ENCODE measurements at places on chromosomes 11 and 22.
A peak's percentile ranks its signal among the peaks of the same experiment; 100 is the strongest.

GRCh38 chr22:27876684-27877083 lies 42.4 kb downstream of the PITPNB start:
- DNase-seq: peak; percentile 45

DNA sequence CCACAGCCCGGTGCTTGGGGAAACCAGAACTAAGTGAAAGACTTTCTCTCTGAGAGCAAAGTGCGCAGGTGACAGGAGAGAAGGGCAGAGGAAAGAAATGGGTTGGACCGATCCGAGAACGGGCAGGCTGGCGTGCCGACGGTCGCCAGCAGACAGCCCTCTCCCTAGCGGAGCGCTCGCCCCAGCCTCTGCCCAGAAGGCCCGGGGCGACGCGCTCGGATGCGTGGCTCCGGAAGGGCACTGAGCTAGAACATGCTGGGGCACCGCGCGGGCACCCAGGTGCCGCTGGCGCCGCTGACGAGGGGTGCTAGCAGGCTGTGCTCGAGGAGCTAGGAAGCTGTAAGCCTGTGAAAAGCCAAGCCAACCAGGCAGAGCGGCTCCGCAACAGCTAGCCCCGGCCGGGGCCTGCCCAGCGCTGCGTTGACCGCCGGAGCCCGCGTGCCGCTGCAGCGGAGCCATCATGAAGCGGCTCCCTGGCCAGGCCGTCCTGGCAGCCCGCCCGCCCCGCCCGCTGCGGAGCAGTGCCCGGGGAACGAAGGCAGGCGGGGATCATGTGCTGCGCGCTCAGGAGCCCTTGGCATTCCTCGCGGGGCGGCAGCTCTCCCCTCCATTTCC lies 22.1 kb upstream of the RRAS2 start:
- peak; percentile 88 for DNase-seq

GRCh38 chr11:72939031-72939430 lies 124.8 kb downstream of the ATG16L2 start:
- no peak for DNase-seq

- no peak for DNase-seq
Measured at GRCh38 chr11:124297921-124298320, 15.8 kb downstream of the OR8D1 start.

GRCh38 chr11:119691020-119691666 lies 37.9 kb downstream of the NECTIN1 start:
- no peak for DNase-seq

DNA sequence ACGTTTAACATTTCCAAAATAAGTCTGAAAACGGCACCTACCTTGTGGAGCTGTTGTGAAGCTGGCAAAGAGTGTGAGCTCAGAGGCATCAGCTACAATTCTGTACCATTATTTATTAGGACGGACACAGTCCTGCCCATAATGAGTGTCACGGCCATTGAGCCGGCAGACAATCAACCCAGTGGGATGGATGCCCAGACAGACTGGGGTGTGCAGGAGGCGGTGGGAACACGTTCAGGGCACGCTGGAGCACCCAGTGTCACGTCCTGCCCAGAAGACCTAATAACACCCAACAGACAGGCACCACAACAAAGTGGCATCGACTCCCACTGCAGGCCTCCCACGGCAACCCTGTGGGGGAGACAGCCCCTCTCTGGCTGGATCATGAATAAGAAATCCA lies 34.5 kb downstream of the TPST2 start:
- no peak for DNase-seq

DNA sequence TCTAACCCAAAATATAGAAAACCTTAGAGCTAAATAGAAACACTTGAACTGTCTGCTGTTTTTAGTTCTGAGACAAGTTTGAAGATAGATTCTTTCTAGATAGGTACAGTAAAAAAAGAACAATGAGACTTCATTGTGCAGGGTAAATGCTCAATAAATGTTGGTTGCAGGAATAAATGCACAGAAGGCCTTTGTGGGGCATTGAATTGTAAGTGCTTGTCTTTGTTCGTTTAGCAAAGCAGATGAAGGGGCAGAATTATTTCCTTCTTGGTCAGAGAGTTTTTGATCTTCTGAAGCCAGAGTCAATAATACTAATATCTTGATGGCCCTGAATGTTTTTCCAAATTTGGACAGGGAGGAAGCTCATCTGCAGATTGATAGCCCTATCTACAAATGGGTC lies 340.4 kb downstream of the OPCML start:
- no peak for DNase-seq

- peak; percentile 29 for DNase-seq
Measured at GRCh38 chr11:2511421-2512369, 66.9 kb downstream of the KCNQ1 start.

- no peak for DNase-seq
Measured at GRCh38 chr11:27916541-27917100, 191.3 kb downstream of the KIF18A start.

DNA sequence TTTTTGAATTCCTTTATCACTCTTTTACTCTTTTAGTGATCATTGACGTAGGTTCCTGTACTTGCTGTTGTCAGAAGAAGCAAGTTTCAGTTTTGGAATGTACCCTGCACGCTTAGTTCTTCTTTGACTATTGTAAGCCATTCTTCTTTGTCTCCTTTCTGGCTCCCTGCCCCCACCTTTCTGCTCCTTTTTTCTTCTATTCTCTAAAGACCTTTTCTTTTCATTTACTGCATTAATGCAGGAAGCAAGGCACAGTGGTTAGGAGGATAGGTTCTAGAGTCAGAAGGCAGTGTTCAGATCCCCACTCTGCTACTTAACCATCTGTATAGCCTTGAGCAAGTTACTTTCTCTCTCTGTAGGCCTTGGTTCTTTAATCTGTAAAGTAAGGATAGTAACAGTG lies 33.7 kb upstream of the RAG2 start:
- no peak for DNase-seq

GRCh38 chr11:97451441-97451840 lies 1061.6 kb downstream of the JRKL start:
- DNase-seq: no peak

DNA sequence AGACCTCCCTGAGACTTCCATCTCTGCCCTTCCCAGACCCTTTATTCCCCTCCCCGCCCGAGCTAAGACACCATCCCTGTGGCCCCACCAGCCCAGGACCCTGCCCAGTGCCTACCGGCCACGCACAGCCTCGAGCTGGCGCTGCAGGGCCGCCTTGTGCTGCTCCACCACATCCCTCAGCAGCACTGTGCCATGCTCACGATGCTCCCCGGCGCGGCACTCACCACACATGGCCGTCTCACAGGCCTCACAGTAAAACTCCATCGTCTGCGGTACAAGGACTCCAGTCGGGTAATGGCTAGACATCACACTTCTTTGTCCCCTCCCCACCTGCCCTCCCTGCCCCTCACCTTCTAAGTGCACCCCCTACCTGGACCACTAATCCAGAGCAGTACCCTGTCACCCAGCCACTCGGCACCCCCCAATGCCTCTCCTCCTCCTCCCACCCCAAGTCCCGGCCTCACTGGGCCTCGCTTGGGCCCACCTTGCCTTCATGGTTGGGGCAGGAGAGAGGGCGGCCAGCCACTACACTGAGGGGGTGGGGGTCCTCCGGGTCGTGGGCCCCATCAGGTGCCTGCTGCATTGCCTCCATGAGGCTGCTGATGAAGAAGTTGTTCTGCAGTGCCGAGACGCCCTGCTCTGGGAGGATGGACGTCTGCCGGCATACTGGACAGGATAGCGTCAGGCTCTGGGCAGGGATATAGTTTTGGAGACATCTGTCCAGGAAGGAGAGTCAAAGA lies 16.0 kb downstream of the TRIM3 start:
- DNase-seq: no peak

- no peak for DNase-seq
Measured at GRCh38 chr11:45267052-45267451, 19.1 kb downstream of the SYT13 start.

GRCh38 chr11:12941671-12942070 lies 67.4 kb upstream of the RASSF10 start:
- no peak for DNase-seq

GRCh38 chr11:44949160-44950030 lies 1.3 kb downstream of the TP53I11 start:
- peak; percentile 62 for DNase-seq

DNA sequence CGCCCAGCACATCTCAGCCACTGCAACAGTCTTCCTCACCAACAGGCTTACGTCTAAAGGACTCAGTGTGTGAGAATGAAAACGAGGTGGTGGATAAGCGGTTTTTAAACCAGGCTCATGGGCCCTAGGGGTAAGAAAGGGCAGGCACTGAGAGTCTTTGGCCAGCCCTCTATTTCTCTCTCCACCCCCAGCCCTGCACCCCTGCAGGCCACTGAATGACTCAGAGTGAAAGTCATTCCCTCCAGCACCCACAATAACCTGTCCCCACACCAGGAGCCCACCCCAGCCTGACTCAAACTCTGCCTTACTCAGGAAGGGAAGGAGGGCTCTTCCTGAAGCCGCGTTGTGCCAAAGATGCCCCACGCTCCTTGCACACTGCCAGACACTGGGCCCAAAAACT lies 72.0 kb downstream of the LARGE1 start:
- DNase-seq: no peak

- no peak for DNase-seq
Measured at GRCh38 chr11:78727816-78728215, 153.2 kb upstream of the NARS2 start.

All from AG20443 (cell line).